T-helper 9 cell (primary cell): ENCODE measurements at places on chromosomes 6 and 20.

DNA sequence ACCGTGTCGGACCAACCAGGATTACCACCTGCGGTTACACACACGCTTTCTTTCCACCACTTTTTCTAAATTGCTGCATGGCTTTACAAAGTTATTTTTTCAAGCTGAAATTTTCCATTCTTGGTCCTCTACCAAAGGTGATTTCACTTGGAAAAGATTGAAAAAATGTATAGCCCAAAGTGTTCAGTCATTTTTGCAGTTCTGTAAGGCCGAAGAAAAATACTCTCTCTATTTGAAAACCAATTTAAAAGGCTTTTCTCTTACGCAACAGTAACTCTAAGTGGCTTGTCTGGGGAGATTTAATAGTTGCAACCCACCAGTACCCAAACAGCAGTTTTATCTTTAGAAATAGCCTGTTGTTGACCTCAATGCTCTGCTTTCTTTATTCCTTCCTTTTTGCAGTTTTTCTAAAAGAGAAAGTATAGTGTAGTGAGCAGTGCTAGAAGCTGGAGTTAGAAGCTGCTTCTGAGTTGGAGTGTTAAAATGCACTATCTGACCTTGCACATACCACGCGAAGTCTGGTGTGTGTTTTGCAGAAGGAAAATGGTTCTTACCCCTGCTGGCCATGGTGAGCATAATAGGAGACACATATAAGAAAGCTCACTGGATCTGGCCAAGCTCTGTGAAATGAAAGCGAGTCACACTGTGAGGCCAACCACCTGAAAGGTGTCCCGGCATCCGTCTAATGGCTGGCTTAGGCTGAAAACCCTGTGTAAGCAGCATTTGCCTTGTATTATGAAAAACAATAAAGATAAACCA lies 271.6 kb upstream of the PRND start:
- no peak for DNase-seq

GRCh38 chr20:61525781-61526431 lies 273.8 kb downstream of the CDH4 start:
- no peak for DNase-seq

DNA sequence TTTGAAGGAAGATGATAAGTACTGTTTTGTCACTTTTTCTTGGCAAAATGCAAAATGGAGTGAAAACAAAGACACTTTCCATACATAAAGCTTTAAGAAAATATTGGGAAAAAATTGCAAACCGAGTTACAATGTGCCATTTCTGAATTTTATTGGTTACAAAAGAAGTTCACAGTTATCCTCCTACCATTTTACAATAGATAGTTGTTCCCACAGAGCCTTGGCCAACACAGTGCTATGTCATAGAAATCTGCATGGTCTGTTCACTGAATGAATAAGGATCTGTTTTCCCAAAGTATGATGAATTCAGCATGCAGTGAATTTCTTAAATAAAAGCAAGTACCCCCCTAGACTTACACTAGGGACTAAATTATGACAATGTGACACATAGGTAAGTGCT lies 268.2 kb upstream of the POU3F2 start:
- DNase-seq = no peak

GRCh38 chr6:14165091-14165490 lies 47.5 kb downstream of the CD83 start:
- DNase-seq = no peak

DNA sequence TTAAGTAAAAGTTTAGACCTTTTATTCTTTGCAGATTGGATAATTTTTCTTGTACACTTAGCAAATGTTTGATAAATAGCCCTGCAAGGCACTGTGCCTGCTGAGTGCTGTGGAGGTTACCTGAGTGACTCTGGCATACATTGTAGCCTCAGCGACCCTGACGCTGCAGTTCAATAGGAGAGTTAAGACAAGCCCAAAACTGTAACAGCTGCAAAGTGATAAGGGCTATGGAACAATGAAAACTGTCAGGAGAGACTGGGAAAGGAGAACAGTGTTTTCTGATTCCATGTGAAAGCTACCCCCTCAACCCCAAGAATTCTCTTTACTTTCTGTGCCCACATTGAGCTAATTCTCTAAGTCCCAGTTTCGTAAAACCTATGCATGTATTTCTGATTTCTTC lies 22.2 kb downstream of the HIVEP1 start:
- no peak for DNase-seq

- no peak for DNase-seq
Measured at GRCh38 chr20:18634501-18634900, 46.6 kb downstream of the DTD1 start.

GRCh38 chr6:151537556-151537955 lies 43.7 kb downstream of the CCDC170 start:
- DNase-seq = no peak

DNA sequence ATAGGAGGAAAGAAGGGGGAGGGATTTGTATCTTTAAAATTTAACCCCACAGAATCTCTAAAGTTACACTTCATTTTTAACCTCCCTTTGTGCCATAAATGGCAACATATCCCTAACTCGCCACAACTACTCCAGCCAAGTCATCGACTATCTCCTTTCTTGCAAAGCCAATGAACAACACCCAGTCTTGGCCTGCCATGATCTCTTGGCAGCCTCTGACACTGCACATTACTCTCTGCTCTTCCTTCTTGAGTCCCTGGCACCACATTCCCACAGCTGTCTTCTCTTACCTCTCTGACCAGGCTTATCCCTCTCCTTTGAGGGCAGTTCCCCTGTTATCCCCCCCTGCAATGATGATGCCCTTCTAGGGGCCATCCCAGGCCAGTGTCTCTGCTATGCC lies 42.5 kb downstream of the MBOAT1 start:
- no peak for DNase-seq

DNA sequence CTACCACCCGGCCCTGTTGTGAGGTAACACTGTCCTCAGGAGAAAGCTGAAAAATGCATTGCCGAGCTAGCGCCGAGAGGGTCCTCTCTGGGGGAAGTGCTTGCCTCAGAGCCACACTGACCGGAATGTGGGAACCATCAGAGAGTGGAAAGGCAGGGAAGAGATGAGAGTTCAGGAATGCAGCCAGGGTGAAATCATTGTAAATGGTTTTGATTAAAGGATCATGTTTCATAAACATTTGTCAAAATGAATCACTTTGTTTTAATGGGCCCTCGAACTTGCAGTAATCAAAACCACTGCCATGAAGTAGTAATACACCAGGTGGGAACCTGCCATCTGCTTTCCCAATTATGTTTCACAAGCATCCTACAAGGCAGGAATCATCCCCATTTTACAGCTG lies 16.9 kb upstream of the IL17F start:
- DNase-seq = no peak

GRCh38 chr20:35662551-35662950 lies 2.1 kb downstream of the CPNE1 start:
- no peak for DNase-seq
